ENCODE measurements at places on chromosomes 7 and 10.

GRCh38 chr10:58027426-58027825 lies 240.3 kb downstream of the IPMK start:
- no peak for DNase-seq

GRCh38 chr7:42453931-42454361 lies 216.9 kb upstream of the GLI3 start:
- no peak for DNase-seq

- no peak for DNase-seq
These were observed 1055.1 kb downstream of the NXPH1 start for GRCh38 chr7:9488555-9488954.

DNA sequence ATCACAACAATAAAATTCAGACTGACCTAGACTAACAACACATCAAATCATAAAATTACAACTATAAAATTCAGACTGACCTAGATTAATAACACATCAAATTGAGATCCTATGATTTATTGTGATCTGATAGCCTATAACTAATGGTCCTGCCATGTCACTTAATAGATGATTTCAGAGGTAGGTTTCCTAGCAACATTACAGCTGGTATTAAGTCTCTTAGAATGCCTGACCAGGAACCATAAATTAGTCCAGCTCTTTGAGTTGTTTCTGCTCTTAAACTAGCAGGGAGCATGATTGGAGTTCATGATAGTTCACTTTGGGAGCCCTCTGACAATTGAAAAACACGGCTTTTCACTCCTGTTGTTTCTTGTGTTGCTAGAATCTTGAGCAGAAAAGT lies 318.9 kb downstream of the BMPER start:
- DNase-seq, result no peak

GRCh38 chr10:34918060-34918775 lies 103.1 kb upstream of the PARD3 start:
- no peak for DNase-seq

GRCh38 chr7:36765605-36766004 lies 41.3 kb upstream of the AOAH start:
- no peak for DNase-seq

GRCh38 chr7:26918241-26918640 lies 53.9 kb upstream of the SKAP2 start:
- DNase-seq, result no peak

DNA sequence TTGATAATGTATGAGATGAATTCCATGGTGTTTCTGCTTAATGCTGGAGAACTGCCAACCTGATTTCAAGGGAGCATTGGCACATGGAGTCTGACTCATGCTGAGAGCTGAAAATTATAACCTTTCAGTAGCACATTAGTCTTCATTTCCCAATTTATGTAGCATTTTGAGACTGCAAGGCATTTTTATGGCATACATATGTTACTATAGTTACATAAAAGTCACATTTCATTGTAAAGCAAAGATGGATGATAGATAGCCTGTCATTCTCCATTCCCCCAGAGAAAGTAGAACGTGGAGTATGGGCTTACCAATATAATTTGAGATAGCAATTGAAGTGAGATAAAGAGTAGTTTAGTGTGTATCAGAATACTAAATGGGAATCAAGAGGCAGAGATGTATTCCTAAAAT lies 103.1 kb downstream of the SLC16A9 start:
- no peak for DNase-seq

DNA sequence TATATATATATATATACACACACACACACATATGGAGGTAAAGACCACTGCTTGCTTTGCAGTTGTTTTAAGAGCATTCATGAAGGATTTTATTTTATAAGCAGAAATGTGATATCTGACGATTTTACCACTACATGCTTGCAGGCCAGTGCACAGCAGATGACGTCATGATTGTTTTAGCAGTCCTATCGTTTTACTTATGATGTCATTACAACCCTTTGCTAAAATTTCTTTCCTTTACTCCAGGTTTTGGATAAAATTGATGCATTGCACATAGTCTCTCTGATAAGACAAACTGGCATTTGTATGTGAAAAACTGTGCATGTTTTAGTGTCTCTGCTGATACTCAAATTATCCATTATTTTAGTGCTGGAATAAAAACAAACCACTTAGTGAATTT lies 9.2 kb downstream of the EGFR start:
- DNase-seq, result no peak

DNA sequence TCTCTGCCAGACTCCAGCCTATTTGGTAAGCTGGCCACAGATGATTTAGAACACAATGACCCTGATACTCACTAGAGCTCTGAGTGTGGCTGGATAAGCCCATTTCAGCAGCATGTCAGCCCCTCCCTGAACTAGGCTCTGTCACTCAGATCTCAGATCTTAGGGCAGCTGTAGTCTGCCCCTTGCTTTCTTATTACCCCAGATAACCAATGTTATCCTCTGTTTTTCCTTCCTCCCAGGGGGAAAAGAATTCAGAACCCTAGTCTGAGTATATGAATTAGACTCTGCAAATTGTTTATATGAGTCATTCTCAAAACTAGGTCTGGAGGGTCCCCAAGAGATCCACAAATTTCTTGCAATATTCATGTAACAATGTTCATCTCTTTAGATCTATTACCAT lies 286.2 kb downstream of the KCNMA1 start:
- no peak for DNase-seq

DNA sequence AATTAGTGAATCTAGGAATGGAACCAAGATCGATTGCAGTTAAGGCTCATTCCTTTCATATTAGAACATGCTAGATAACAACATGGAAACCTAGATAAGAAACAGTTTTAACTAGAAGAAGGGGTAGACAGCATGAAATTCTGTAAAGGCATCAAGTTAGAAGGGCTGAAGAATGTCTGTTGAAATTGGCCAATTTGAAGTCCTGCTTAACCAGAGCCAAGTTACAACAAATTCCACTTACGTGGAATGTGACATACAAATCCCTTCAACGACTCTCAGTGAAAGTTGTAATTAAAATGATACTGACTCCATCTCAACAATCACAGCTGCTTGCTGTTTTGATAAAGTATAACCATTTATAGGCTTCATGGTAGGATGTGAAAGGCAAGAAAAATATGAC lies 1065.7 kb downstream of the DNAJB9 start:
- DNase-seq, result no peak

GRCh38 chr10:44981172-44982113 lies 2.8 kb upstream of the DEPP1 start:
- no peak for DNase-seq

GRCh38 chr10:18333621-18334020 lies 193.4 kb downstream of the CACNB2 start:
- DNase-seq, result no peak
